Fibroblast of mammary gland (primary cell): ENCODE measurements at places on chromosomes 3 and 15.

GRCh38 chr3:195407531-195408409 lies 35.0 kb downstream of the ACAP2 start:
- DNase-seq = no peak

- peak; percentile 58 for DNase-seq
Measured at GRCh38 chr3:186823386-186823785, 17.1 kb upstream of the RFC4 start.

GRCh38 chr3:115401851-115402501 lies 221.3 kb upstream of the GAP43 start:
- DNase-seq = peak; percentile 70

GRCh38 chr3:127254033-127254644 lies 33.7 kb downstream of the PRR20G start:
- no peak for DNase-seq

- DNase-seq = no peak
Measured at GRCh38 chr3:179391906-179392305, 44.4 kb downstream of the MFN1 start.

- peak; percentile 7 for DNase-seq
Measured at GRCh38 chr3:173403376-173403775, 5.8 kb downstream of the NLGN1 start.

DNA sequence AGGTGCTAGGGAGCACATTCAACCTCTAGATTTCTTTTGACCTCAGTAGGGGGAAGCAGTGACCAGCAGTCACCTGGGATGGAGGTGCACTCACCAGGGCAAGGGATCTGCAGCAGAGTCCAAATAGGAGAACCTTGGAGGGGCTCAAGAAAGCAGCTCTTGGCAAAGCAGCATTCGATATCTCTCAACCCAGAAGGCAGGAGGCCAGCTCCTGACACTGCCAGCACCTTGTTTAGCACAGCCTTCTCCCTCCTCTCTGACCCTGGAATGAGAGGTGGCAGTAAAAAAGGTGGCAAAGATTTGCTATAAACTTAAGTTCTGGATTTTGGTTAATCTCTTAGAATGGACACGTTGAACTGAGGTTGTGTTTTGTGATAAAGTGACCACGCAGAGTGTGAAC lies 107.9 kb downstream of the AQP9 start:
- DNase-seq = no peak

DNA sequence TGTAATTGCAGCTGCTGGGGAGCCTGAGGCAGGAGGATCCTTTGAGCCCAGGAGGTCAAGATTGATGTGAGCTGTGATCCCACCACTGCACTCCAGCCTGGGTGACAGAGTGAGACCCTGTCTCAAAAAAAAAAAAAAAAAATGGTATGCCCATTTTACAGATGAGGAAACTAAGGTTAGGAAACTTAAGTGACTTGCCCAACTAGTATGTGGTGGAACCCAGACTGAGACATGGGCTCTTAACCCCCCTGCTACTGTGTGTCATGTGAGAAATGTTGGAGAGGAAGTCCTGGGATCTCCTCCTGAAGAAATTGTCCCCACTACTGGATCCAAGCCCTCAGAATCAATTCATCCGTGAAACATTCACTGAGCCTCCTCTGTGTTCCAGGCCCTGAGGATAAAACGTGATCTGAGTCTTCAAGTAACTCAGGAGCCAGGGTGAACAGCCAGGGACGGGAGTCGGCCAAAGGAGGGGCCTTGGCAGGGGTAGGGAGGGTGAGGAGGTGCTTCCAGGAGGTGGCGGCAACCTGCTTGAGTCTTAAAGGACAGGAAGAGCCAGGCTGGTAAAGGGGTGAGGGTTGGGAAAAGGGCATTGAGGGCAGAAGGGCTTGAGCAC lies 19.6 kb upstream of the RNU6-1 start:
- DNase-seq = no peak

- peak; percentile 78 for DNase-seq
Measured at GRCh38 chr15:44009038-44009437, 182.2 kb downstream of the WDR76 start.

DNA sequence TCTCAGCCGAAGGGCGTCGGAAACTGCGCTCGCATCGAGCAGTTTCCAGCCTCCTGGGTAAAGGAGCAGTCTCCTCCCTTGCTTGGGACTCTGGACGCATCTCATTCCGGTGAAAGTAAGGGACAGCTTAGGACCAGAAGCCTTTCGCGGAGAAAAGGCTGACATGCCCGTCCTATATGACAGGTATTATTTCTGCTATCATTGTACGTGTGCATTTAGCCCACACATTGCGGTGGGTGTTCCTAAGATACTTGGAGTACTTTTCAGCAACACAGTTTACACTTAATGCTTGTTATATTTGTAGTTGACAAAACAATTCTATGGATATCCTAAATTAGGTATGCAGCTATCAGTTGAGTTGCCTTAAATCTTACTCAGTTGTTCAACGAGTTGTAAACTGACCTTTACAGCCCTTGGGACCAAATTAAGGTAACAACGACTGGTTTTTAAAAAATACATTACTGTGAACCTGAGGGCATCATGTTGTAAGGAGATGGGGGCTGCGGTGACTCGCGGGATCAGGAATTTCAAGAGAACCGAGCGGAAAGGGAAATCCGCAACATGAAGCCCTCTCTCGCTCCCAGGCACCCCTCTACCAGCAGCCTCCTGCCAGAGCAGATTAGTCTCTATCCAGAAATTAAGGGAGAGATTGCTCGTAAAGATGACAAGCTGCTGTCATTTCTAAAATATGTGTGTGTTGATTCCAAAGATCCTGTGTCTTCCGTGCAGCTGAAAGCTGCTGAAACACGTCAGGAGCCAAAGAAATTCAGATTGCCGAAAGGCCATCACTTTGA lies 632 bp upstream of the COPS2 start:
- peak; percentile 30 for DNase-seq

DNA sequence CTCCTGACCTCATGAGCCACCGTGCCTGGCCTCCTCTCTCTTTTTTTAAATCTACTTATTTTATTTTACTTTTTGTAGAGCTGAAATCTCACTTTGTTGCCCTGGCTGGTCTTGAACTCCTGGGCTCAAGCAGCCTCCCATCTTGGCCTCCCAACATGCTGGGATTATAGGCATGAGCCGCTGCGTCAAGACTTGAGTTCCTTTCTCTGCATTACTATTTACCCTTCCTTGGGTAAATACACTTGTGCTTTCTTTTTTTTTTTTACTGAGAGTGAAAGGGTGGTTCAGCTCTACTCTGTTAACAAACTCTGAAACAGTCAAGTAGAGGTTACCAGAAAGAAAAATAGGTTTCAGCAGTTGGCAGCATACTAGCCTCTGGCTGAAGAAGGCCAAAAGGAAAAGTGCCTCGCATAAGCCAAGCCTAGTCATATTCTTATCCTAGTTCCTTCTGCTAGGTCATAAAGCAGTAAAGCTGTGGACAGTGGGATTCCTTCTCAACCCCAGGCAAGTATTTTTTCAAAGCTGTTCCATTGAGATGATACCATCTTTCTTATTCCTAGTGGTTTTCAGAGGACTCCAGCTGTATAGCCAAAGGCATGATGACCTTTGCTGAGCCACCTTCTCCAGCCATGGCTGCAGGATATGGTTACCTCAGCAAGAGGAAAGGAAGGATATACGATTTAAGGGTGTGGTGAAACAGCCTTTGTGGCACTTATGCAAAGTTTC lies 135.1 kb downstream of the RBPMS2 start:
- DNase-seq = no peak

- DNase-seq = no peak
Measured at GRCh38 chr3:118736107-118736506, 298.5 kb downstream of the IGSF11 start.

- DNase-seq = peak; percentile 67
Measured at GRCh38 chr3:149080699-149081091, 5.6 kb downstream of the HLTF start.

- no peak for DNase-seq
Measured at GRCh38 chr3:194014756-194015155, 121.2 kb upstream of the HES1 start.

DNA sequence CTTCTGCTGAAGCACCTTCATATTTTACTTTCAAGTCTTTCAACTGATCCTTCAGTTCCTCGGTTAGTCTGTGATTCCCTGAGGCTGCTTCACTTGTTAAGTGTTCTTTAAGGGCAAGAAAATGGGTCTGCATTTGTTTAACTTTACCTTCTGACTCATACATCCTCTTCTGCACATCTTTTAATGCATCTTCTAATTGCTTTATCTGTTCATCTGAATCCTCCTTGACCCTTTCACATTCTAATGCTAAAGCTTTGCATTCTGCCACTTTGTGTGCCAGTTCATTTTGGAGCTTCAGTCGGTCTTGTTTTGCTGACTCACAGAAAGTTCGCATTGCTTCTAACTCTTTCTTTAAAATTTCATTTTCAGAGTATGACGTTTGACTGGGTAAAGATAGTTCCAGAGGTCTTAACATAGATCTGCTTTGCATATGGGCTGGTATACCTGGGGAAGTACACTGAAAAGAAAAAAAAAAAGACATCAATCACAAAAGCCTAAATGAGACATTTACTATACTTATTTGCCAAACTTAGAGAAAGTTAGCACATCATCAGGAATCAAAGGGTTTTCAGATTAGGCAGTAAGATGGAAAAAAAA lies 94.3 kb downstream of the UACA start:
- DNase-seq = no peak

GRCh38 chr3:30597131-30597768 lies 9.2 kb upstream of the TGFBR2 start:
- DNase-seq = peak; percentile 90

GRCh38 chr15:22808240-22808639 lies 21.8 kb downstream of the NIPA1 start:
- DNase-seq = no peak

DNA sequence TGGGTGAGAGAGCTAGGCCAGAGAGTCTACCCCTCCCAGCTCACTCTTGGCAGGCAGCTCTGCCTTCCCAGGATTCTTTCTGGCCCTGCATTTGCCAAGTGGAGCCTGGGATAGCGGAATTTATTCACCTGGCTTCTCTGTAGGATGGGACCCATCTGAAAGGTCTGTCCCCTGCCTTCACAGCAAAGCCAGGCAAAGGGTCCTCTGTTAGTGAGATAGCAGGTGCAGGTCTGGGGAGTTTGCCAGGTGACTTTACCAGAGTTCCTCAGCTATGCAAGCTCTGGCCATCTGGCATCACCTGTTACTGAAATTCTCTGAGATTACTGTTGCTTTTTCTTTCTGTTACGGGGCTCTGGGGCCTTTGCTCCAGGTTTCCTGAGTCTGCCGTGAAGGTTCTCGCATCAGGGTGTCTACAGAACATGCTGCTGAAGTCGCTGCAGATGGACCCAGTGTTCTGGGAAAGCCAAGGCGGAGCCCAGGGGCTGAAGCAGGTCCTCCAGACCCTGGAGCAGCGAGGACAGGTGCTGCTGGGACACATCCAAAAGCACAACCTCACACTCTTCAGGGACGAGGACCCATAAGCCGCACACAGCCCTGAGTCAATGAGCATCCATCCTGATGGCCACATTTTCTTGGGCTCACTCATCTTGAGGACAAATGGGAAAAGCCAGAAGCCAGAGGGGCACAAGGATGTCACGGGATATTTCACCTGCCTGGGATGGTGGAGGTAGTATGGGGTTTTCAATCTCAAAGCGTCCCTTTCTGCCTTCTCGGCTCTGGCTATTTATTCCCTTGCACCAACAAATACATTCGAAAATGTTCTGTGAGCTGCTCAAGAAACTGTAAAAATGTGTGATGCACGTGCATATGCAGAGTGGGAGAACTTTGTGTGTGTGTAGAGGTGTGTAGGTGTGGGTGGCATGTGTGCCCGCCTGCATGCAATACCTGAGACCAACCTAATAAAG lies 49.8 kb downstream of the POMGNT2 start:
- DNase-seq = no peak

GRCh38 chr15:33492434-33493052 lies 181.8 kb downstream of the RYR3 start:
- no peak for DNase-seq
